ENCODE measurements at places on chromosomes 2 and 18.

GRCh38 chr2:151827564-151828142 lies 568 bp downstream of the ARL5A start:
- DNase-seq: no peak

GRCh38 chr2:99957332-99958133 lies 184.9 kb downstream of the AFF3 start:
- DNase-seq: no peak

- DNase-seq: no peak
Observed at GRCh38 chr2:197548582-197548981, 32.7 kb downstream of the MOB4 start.

DNA sequence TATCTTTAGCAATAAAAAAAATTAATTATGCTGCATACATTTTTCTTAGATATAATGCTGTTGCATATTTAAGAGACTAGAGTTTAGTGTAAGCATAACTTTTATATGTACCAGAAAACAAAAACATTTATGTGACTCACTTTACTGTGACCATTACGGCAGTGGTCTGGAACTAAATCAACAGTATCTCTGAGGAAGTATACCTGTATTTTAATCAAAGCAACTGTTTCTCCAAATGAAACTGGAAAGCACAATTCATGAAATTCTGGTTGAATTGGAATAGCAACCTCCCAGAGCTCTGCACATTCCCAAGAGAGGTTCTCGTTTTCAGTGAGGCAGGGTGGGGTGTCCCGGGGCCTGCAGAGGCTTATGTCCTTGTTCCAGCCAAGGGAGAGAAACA lies 112.2 kb upstream of the TACR1 start:
- DNase-seq: no peak

GRCh38 chr2:162916286-162916801 lies 77.8 kb upstream of the KCNH7 start:
- no peak for DNase-seq

DNA sequence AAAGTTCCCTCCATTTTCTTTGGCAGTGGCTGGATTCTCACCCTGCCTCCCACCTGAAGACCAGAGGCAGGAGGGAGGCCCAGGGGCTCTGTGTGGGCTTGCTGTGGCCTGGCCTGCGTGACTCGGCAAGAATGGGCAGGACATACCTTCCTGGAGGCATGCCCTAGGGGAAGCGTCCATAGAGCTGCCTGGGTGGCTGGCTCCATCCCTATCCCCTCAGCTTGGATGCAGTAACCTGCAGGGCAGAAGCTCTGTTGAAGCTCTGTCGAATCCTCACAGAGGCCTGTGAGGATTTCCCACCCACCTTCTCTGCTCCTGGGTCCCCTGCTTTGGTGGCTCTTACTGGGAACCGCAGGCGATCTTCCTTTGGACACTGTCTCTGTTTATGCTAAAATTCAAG lies 1.3 kb upstream of the PRSS56 start:
- DNase-seq: no peak

GRCh38 chr2:170218456-170218855 lies 40.5 kb downstream of the MYO3B start:
- peak; percentile 65 for DNase-seq

DNA sequence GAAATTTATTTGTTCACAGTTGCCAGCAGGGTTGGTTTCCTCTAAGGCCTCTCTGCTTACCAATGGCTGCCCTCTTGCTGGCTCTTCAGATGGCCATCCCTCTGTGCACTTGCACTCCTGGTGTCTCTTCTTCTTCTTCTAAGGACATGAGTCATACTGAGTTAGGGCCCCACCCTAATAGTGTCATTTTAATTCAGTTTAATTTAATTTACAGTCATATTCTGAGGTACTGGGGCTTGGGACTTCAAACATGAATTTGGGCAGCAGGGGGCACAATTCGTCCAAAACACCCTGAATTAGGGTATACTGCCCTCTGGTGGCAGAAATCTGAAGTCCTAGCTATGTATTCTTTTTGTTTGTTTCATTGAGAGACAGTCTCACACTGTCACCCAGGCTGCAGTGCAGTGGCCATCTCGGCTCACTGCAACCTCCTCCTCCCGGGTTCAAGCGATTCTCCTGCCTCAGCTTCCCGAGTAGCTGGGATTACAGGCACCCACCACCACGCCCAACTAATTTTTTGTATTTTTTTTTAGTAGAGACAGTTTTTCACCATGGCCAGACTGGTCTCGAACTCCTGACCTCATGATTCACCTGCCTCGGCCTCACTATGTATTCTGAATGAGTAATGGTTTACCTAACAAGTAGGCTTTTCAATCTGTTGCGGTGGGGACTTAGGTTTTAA lies 19.8 kb downstream of the SLC4A1AP start:
- peak; percentile 78 for DNase-seq

- DNase-seq: no peak
Observed at GRCh38 chr2:156437931-156438410, 1.8 kb downstream of the GPD2 start.

- no peak for DNase-seq
Observed at GRCh38 chr2:231371430-231372054, 24.0 kb upstream of the B3GNT7 start.

- DNase-seq: no peak
Observed at GRCh38 chr2:238636269-238637073, 209.7 kb downstream of the ASB1 start.

DNA sequence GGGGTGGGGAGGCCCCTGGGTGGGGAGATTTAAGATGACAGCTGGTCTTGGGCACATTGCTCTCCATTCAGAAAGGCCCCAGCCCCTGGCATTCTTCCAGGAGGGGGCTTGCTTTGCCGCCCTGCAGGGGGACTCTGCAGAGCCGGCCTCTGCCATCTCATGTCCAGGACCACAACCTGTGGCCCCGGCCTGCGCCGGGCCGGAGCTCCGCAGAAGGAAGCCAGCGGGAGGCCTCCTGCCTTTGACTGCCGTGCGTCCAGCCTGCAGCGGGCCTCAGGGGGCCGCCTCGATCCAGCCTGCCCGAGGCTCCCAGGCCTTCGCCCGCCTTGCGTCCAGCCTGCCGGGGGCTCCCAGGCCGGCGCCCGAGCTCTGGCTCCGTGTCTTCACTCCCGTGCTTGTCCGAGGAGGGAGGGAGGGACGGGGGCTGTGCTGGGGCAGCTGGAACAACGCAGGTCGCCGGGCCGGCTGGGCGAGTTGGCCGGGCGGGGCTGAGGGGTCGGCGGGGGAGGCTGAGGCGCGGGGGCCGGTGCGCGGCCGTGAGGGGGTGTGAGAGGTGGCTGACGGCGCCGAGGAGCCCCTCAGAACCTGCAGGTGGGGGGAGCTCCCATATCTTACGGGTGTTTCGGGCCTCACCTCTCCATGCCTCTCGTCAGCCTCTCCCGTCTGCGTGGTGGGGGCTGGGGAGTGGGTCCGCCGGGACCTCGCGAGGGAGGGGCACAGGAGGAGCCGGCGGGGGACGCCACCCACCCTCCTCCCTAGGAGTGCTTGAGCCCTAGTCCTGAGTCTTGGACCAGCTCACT lies 20.4 kb downstream of the GPC1 start:
- no peak for DNase-seq

- DNase-seq: no peak
Observed at GRCh38 chr2:232894746-232895145, 24.7 kb downstream of the SNORC start.

DNA sequence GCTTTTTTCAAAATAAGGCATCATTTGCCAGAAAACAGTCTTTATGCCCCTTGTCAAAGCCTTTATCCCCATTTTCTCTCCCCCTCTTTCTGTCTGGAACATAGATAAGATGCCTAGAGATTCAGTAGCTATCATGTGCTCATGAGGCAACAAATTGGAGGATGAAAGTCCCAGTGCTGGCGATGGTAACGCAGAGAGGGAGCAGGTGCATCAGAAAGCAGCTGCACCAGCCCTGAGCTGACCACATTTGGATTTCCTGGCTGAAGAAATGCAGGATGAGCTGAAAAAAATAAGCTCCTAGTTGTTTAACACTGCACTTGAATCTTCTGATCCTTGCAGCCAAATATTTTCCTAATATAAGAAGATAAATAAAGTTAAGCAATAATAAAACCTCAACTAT lies 48.0 kb downstream of the LOXHD1 start:
- no peak for DNase-seq

DNA sequence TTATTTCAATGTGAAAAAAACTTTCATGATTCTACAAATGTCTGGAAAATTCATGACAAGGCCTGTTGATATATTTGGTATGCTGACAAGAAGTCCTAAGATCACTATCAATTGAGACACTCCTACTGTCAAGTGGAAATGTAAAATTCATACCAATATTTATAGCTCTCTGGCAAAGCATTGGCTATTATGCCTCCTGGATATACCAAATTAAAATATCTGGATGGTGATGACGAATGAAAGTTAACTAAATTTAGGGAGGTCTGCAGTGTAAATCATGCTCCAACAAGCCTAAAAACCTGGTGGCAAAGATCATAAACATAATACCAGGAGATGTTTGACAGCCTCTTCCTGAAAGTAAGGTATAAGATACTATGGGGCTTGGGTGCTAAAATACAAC lies 41.1 kb upstream of the TCF4 start:
- DNase-seq: no peak

GRCh38 chr2:127359520-127359919 lies 28.3 kb downstream of the MAP3K2 start:
- DNase-seq: no peak

DNA sequence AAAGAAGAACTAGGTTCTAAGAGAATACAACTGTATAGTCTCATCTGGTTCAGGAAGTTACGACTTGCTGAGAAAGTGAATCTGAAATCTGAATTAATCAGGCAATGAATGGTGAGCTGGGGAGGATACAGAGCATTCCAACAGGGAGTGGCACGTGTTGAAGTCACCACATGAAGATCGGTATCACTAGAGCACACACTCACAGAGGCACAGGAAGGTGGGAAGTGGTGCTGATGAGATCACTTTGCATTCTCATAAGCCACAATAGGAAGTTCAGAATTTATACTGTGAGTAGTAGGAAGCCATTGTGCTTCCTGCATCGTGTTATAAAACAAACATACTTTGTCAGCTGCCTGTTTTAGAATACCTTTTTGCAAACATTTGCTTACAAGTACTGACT lies 615.0 kb upstream of the DDX18 start:
- DNase-seq: no peak

DNA sequence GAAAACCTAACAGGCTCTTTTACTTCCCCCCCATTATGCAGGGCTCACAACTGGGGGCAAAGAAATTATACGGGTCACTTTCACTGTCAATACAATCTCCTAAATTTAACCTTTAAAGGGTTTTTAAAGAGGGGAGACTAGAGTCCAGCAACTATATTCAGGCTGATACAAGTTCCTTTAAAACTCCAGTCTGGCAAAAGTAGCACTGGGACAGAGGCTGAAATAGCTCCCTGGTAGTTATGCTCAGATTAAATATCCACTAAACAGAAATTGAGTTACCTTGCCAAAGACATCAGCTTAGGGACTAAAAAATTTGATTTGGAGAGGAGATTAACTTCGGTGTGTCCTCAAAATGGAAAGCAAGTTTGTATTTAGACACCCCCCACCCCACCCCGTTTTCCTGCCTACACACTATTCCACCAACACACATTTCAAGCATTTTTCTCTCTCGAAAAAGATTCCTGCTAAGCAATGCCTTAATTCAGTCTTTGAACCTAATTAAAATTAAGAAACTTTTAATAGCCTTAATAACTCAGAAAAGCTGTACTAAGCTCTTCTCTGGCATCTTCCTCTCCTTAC lies 127.2 kb downstream of the OSBPL1A start:
- DNase-seq: no peak

GRCh38 chr2:9160732-9161131 lies 45.9 kb upstream of the ASAP2 start:
- DNase-seq: no peak

DNA sequence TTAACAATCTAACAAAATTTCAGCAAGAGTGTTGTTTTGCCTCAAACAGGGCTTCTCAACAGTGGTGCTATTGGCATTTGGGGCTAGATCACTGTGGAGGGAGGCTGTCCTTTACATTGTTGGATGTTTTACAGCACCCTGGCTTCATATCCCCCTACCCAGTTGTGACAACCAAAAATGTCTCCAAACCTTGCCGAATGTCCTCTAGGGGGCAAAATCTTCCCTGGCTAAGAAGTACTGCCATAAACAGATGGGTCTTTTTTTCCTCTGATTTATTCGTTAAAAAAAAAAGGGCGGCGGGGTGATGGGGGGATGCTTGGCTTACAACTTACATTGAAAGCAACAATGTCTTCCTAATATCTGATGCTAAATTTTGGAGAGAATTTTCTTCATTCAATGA lies 207.6 kb upstream of the CCDC150 start:
- peak; percentile 6 for DNase-seq

GRCh38 chr18:48540251-48541025 lies 1.6 kb downstream of the CTIF start:
- peak; percentile 38 for DNase-seq

DNA sequence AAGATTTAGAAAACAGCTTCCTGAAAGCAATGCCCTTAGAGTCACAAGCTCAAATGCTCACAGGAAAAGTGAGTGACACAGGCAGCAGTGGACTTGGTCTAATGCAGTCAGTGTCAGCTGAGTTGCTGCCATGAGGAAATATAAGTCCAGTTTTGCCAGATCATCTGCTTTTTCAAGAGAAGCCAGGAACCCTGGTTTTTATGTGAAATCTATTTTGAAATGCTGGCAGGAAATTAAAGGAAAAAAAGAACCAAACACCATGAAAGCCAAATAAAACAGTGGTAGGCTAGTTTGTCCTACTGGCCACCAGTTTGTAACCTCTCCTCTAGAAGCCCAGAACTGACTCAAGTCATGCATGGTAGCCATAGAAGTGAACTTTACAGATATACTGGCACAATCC lies 109.2 kb downstream of the THADA start:
- DNase-seq: no peak

GRCh38 chr18:64490207-64490606 lies 341.3 kb upstream of the LINC00305 start:
- DNase-seq: no peak

GRCh38 chr2:217615171-217615570 lies 387.6 kb downstream of the TNS1 start:
- DNase-seq: no peak

DNA sequence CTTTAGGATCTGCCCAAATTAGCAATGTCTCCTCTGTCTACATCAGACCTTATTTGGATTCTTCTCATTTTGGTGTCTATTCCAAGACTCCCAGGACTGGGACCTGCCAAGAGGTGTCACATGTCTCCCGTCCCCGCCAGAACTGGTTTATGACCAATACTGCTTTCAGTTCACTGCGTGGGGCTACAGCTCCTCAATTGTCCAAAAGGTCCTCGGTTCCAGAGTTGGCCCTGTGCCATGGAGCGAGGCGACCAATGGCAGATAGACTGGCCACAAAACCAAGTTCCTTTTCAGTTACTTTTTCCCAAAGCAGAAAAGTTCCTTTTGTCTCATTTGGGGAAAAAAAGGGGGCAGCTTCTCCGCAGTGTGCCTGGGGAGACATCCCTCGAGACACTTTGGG lies 144.1 kb upstream of the ZNF236 start:
- no peak for DNase-seq

- DNase-seq: no peak
Observed at GRCh38 chr2:105188343-105188742, 53.2 kb upstream of the GPR45 start.

GRCh38 chr18:11981543-11982366 lies 448 bp downstream of the IMPA2 start:
- peak; percentile 43 for DNase-seq

GRCh38 chr2:236858661-236859060 lies 227.0 kb upstream of the COPS8 start:
- DNase-seq: no peak
